ENCODE measurements at places on chromosomes 2 and 18. TPM values are rescaled to one million over a fixed set of nuclear protein-coding genes. Genes with fewer than 3 reads are reported as not detected.
A peak's percentile ranks its signal among the peaks of the same experiment; 100 is the strongest.

- DNase-seq, result peak; percentile 74
Observed at GRCh38 chr2:120703330-120703994, 32.2 kb upstream of the GLI2 start.

DNA sequence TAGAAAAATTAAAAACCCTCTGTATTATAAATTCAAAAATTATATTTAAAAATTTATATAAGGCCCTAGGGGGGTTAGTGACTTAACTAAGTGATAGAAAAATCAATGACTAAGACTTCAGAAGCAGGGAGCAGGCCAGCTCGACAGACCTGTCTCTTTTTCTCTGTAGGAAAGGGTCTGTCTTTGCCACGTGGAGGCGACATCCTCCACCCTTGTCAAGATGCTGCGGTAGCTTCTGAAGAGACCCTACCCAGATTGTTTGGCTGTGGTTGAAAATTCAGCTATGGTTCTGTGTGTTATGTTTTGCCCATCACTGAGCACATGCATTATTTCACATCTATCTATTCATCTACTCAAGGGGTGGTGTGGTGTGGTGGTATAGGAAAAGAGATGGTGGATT, 8.2 kb upstream of the SLC4A3 start:
- no peak for DNase-seq

GRCh38 chr2:230715201-230715600, 2.6 kb downstream of the CAB39 start:
- peak; percentile 61 for DNase-seq

DNA sequence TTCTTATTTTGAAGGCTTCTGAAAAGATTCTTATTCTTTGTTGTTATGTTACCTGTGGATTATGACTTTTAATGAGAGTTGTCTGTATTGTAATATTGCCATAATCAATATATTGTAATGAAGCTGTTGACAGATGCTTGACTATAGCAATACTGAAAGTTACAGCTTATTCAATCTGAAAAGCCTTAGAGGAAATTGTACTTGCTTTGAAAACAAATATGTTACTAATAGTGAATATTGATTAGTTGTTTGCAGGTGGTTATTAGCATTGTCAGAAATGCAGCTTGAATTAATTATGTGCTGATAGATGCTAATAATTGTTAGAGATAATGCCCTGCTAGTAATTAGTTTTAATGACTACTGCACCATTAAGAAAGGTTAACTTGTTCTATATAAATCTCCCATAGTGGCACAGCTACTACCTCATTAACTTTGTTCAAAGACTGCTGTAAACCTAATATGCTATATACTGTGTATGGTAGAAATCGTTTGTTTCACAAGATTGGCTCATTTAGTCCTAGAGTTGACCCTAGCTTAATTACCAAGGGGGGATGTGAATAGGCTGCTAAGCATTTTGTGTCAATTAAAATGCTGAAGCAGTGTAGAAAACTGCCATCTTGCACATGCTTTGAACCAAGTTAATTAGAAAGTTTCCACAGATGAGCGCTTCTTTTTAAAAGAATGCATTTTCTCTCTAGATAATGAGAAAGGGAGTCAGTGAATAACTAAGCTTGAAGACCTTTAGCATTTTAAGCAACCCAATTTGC, 30.5 kb downstream of the SLC39A10 start:
- DNase-seq, result no peak

DNA sequence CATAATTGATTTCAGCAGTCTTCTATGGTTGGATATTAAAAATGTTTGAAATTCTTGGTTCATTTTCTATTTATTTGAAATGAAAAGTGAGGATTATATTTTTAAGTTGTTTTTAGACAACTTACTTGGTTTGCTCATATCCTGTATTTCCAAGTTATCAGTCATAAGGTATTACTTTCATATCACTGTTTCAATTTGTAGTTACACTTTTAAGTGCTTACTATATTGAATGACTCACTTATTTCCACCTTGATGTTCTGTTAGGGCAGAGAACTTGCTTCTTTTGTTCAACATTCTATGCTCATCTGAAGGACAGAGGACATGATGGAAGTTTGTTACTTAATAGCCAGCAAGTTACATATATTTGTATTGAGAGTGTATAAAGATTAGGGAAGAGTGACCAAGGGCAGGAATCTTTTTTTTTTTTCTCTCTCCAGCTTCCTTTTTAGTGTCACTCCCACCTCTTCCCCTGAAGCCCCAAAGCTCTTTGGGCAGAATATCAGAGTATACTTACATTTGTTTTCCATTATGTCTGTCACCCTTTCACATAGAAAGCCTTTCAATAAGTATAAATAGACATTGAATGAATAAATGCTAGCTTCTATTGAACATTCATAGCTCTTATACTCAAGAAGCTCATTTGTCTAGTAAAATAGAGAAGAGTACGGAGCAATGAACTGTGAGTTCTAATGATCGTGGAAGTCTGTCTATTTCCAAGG, 28.1 kb downstream of the PIK3C3 start:
- DNase-seq, result no peak

GRCh38 chr2:174600349-174600748, 2.7 kb upstream of the WIPF1 start:
- DNase-seq, result no peak

- DNase-seq, result no peak
Observed at GRCh38 chr2:234969306-234970098, 17.7 kb downstream of the SH3BP4 start.

- no peak for DNase-seq
Observed at GRCh38 chr2:64780041-64780440, 126.3 kb upstream of the SERTAD2 start.

DNA sequence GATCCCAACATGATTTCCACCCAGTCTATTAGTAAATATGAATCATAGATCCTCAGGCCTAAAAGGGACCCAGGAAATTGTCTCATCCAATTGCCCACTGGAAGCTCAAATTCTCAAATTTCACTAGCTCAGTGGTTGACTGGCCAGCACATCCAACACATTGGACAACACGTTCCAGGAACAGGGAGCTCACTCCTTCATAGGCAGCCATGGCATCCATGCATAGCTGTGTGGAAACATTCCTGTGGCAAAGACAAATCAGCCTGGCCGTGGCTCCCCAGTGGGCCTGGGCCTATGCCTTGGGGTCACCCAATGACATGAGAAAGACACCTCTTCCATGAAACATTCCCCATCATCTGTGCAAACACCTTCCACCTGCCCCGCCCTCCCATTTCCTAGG, 261.1 kb downstream of the ANAPC1 start:
- no peak for DNase-seq

DNA sequence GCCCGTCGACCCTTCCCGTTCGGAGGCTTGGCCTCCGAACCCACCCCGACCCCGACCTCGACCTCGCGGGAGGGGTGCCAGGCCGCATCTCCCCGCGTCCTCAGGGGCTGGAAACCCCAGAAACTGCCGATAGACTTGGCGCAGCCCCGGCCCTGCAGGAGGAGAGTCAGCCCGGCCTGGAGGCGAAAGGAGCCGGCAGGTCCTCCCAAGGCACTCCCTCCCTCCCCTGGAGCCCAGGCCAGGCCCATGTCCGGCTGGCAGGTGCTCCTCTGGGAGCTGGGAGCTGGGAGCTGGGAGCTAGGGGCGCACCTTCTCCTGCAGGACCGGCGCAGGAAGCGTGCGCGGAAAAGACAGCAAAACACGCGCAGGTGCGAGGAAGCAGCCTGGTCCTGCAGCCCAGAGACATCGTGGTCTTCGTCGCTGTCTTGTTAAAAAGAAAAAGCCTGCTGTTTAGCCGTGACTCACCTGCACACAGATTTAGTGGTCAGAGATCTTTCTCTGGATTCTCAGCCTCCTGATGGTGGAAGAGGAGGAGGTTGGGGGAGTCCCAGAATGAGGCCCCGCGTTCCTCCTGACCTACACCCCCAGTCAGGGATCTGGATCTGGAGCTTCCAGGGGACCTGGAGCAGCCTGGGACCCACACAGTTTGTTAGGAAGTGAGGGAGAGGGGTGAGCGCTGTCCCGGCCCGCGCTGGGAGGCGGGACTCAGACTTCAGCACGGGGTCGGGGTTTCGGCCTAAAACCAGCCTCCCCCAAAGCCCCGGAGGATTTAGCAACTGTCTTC, 660 bp upstream of the MBP start:
- DNase-seq, result no peak

- DNase-seq, result no peak
Observed at GRCh38 chr2:141386168-141386567, 744.6 kb downstream of the LRP1B start.

- no peak for DNase-seq
Observed at GRCh38 chr18:33873112-33873511, 295.1 kb downstream of the ASXL3 start.

DNA sequence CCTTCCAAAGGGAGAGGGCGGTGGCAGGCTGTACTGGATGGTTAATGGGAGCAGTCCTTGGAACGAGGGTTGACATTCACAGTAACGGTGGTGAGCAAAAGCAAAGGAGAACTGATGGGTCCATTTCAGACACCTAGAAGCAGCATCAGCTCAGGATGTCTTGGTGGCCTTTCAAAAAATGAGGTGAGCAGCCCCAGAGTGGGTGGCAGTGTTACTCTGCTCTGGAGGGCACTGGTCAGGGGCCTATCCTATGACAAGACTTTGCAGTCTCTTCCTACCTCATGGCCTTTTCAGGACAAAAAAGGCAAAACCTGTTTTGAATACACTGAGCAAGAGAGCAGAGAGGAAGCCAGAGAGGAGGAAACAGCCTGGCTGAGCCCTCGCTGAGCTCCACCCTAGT, 23.5 kb downstream of the CAPN14 start:
- no peak for DNase-seq

- DNase-seq, result peak; percentile 61
Observed at GRCh38 chr2:72204156-72204785, 56.6 kb upstream of the CYP26B1 start.

GRCh38 chr2:217527590-217528202, 475.1 kb downstream of the TNS1 start:
- DNase-seq, result peak; percentile 72

DNA sequence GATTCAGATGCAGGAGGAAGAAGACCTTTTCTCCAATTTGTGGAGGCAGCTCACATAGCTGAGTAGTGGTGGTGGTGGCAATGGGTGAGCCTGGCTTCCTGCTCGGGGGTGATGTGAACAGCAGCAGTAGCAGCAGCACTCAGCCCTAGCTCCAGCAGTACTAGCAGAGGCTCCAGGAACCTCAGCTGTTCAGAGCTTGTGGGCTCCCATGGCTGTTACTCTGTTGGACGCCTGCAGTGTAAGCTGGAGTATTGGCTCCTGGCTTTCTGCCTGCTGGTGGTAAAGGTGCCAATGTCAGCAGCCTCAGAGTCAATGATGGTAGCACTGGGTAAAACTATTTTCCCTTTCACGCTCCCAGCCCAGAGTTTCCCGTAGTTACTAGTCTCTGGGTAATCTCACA, 3.1 kb upstream of the SEH1L start:
- no peak for DNase-seq

DNA sequence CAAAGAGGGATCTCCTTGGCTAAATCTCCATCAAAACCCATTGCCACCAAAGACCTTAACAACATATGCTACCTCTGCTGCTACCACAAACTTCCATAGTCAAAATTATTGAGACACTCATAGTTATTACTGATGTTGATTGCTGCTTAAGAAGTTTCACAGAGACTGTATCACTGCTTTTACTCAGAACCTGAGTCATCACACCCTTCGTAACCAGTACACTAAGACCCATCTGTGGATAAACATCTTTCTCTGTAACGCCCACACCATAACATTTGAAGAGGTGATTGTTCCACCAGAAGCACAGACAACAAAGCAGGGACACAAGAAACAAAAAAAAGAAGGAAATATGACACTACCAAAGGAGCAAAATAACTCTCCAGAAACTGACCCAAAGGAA, 1563.1 kb downstream of the LRP1B start:
- peak; percentile 25 for DNase-seq

- peak; percentile 41 for DNase-seq
Observed at GRCh38 chr18:7116001-7116730, 1.4 kb downstream of the LAMA1 start.

DNA sequence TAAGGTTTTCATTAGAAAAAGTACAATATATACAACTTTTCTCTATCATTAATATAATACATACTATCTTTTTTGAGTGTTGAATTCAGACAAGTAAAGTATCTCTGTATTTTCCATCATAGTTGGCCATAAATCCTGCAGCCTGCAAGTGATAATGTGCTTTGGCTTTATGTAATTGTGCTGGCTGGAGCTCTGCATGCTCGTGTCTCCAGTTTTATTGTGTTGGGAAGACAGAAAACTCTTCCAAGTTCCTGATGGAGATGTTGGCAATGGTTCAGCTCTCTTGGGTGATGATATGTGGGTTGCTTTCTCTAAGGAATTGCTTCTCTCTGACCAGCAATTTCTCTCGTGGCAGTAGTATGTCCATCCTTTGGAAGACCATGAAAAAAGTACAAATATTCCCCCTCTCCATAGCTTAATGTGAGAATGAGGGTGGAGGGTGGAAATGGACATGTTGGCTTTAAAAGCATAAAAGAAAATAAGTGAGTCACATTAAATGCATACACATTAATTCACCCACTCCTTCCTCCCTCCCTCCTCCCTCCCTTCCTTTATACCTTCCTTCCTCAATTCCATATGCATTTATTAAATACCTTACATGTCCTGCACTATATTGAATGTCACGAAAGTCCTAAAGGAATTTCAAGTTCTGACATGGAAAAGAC, 344.2 kb downstream of the MTX2 start:
- DNase-seq, result peak; percentile 59

DNA sequence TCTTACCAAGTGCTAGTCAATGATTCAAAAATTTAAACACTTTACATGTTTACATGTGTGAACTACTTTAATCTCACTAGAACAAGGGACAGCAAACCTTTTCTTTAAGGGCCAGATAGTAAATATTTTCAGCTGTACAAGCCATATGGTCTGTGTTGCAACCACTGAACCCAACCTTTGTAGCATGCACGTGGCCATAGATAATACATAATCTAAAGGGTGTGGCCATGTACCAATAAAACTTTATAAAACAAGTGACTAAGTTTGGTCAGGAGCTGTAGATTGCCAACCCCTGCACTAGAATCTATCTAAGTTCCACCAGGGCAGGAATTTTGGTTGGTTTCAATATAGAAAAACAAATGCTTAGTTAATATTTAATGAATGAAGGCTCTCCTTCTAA, 18.4 kb upstream of the SPRED2 start:
- DNase-seq, result no peak

- peak; percentile 19 for DNase-seq
Observed at GRCh38 chr2:23497063-23497462, 112.1 kb downstream of the KLHL29 start.

GRCh38 chr18:47758000-47758399, 172.5 kb downstream of the SMAD2 start:
- DNase-seq, result no peak

The VWA3B gene
- 0.26 TPM for total RNA-seq

The HOXD3 gene
- not detected for total RNA-seq

The NPAS2 gene
- total RNA-seq, result 3.6 TPM

The HOXD11 gene
- not detected for total RNA-seq

The CIDEA gene
- total RNA-seq, result 0.26 TPM

The TLX2 gene
- not detected for total RNA-seq

The DCDC2C gene
- not detected for total RNA-seq

The EIF4E2 gene
- 101 TPM for total RNA-seq

The FER1L5 gene
- 0.51 TPM for total RNA-seq

The GRB14 gene
- 0.26 TPM for total RNA-seq

The RFTN2 gene
- total RNA-seq, result 10.2 TPM

Data from fibroblast of lung (primary cell).